ENCODE measurements at places on chromosomes 2 and 18.

DNA sequence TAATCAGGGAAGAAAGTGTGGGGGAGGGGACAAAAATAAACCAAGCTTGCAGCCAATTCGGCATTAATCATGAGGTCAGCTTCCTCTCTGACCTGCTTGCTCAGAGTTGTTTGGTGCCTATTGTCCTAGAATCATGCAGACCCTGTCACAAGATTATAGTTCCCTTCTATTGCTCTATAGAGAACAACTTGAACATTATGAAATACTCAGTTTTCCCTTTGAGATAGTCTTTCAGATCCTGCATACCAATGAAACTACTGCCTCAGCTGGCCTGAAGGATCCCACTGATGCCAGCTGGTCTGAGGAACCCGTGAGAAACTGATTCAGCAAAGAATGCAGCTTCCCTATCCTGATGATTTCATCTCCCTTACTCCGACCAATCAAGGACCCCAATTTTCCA, 955 bp upstream of the BBS5 start:
- DNase-seq, result no peak

- DNase-seq, result no peak
These were observed 93.2 kb upstream of the CAB39 start for GRCh38 chr2:230619491-230619890.

GRCh38 chr2:133957724-133958480, 296.0 kb upstream of the MGAT5 start:
- DNase-seq, result no peak

DNA sequence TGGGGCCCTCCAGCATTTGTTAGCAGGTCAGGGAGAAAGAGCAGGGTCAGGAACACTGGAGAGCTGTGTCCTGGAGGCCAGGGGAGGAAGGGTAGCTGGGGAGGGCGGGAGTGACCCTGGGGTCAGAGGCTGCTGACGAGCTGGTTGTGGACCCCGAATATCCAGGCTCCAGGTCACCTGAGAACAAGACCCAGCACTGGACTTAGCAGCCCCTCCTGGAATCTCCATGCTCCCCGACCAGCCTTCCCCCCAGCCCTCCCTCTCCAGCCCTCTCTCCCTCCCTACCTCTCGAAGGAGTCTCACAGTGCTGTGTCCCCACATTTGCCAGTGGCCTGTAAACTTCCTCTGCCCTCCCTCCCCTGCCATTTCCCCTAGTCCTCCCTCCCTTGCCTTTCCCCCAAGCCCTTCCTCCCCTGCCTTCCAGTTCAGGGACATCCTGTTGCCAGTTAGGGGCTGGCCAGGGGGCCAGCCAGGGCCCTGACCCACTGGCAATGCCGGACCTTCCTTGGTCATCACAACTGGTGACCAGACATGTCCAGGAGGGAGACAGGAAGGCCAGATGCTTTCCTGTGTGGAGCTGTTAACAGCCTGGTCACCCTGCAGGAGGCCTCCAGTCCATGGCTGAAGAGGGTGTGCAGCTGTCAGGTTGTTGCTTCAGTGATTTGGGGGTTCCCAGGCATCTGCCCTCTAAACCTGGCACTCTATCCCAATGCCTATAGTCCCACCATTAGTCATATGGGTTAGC, 50.0 kb upstream of the FAHD2A start:
- DNase-seq, result no peak

- DNase-seq, result no peak
These were observed 54.3 kb downstream of the GULP1 start for GRCh38 chr2:188345831-188346458.

DNA sequence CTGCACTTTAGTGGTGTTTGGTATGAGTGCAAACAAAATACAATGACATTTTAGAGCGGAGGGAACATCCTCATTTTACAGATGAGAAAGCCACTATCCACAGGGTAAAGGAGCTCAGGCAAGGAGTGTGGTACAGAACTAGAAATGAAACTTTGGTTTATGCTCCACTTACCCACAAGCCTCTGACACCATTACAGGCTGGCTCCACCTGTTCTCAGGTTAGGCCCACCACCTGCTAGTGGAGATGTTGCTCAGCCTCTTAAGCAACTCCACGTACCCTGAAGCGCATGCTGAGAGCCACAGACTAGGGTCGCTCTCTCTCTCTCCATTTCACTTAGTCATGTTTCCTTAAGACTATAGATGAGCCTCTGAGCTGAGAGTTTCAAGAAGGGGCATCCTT, 130.0 kb downstream of the MBD2 start:
- DNase-seq, result no peak

DNA sequence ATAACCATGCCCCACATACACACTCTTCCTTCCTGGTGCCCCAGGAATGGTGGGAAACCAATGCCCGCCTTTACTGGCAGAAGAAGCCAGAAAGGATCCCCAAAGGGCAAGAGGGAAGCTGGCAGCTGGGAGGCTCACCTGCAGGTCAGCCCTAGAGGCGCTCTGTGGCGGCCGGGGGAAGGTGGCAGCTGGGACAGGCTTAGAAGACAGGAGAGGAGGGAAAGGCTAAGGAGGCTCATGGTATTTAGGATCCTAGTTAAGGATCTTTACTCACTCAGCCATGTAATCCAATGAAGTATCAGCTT, 23.8 kb downstream of the ADRA2B start:
- no peak for DNase-seq

DNA sequence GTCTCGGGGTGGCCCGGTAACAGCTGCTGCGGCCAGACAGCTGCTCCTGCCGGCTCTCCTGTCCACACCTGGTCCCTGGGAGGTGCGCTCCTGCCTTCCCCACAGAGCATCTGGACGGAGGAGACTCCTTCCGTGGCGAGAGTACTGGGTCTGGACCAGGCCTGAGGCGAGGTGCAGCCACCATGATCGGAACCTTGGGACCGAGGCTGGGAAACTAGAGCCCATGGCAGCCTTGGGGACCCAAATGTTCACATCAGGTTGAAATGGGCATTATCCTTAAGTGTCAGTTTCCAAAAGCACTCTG, 628 bp downstream of the GIGYF2 start:
- no peak for DNase-seq

DNA sequence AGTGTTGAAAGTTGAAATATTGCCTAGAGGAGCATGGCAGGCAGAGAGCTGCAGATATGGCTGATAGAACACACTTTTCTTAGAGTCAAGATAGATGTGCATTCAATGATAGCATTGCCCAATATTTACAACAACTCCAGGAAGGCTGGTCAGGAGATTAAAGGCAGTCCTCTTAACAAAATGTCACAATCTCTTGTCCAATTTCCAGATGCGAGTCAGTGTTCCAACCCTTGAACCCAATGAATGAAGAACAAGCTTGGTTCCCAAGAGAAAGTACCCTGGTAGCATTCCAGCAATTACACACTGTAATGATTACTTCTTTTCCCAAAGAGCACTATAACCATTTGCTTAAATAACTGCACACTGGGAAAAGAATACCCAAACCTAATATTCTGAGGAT, 839.4 kb upstream of the VRK2 start:
- DNase-seq, result no peak

GRCh38 chr18:59068276-59069071, 71.2 kb upstream of the SEC11C start:
- no peak for DNase-seq

DNA sequence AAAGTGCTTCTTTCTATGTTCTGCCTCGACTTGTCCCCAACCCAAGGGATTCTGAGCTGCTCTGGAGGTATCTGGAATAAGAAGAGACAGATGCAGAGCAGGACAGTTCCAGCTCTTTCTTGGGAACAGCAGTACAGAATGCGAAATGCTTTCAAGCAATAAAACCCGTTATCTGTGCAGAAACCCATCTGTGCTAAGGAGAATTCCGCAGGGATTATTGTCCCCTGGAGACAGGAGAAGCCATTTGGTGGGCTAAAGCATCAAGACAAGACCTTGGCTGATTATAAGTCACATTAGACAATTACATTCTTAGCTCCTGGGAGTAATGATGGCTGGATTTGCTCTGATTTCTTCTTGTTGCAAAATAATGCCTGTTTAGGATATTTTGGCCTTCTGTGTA, 185.4 kb upstream of the GLI2 start:
- no peak for DNase-seq

DNA sequence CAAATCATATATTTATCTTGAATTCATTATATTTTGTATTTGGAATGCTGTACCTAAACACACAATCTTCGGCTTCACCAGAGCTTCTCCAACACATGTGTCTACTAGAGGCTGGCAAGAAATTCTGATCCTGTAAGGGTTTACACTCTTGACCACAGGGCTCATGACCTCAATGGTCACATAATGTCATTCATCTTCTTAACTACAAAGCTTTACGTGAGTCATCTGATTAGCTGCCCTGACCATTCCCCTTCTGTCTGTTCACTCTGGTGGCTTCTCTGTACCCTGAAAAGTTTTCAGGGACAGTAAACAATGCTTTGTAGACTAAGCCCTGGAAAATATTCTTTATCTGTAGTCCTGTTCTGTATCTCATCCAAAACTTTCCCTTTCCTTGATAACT, 423.9 kb downstream of the CMPK2 start:
- DNase-seq, result no peak

DNA sequence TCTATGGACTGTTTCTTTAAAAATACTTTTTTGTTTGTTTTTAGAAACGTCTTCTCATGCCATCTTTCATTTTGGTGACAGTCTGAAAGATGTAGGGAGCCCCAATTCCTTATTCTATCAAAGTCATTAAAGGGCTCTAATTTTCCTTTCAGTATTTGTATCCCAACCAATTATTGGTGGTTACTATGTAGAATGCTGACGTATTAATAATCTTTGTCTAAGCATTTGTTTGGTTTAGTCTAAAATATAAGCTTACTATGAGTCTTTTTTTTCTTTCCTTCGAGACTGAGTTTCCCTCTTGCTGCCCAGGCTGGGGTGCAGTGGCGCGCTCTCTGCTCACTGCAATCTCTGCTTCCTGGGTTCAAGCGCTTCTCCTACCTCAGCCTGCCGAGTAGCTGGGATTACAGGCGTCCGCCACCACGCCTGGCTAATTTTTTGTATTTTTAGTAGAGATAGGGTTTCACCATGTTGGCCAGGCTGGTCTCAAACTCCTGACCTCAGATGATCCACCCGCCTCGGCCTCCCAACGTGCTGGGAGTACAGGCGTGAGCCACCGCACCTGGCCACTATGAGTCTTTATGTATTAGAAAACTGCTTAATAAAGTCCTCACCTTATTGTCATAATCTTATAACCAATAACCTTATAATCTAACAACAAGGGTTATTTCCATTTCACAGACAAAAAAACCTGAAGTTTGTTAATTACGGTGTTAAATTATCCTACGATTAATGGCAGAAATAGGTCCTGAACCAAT, 849 bp upstream of the VRK2 start:
- DNase-seq, result no peak

- no peak for DNase-seq
These were observed 90.7 kb downstream of the MEIS1 start for GRCh38 chr2:66525606-66526005.

- no peak for DNase-seq
These were observed 9.0 kb upstream of the TET3 start for GRCh38 chr2:73975731-73976130.

GRCh38 chr2:238404406-238405216, 22.1 kb upstream of the ASB1 start:
- DNase-seq, result no peak

GRCh38 chr2:167890739-167891138, 356.7 kb downstream of the STK39 start:
- no peak for DNase-seq

- DNase-seq, result no peak
These were observed 42.3 kb upstream of the FAM136A start for GRCh38 chr2:70344195-70344594.

GRCh38 chr2:215601526-215601925, 165.7 kb upstream of the FN1 start:
- no peak for DNase-seq

DNA sequence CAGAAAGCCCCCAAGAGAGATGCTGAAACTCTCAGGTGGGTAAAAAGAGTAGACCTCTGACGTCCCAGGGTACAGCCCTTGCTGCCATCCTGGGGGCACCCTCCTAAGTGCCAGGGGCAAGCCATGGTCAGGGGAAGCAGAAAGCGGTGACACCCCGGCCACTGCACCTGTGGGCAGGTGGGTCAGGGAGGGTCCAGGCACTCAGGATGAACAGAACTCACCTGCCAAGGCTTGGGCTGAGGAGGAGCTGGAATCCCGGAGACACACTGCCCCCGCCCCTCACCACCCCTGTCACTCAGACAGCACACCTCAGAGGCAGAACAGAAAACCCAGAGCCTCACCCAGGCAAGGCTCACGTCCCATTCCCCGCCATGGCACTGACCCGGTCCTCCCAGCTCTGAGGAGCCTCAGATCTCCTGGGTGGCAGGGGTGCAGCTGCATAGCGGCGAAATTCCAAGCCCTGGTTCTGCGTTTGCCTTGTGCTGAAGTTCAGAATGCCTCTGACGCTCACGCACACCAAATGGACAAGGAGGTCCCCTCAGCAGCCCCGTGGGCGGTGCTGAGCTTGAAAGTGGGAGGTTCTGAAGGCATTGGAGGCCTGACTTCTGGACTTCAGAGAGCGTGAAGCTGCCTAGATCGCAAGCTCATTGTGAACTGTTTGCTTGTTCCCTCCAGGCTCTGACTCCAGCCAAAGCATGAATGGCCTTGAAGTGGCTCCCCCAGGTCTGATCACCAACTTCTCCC, 4.3 kb downstream of the GPR17 start:
- DNase-seq, result no peak

DNA sequence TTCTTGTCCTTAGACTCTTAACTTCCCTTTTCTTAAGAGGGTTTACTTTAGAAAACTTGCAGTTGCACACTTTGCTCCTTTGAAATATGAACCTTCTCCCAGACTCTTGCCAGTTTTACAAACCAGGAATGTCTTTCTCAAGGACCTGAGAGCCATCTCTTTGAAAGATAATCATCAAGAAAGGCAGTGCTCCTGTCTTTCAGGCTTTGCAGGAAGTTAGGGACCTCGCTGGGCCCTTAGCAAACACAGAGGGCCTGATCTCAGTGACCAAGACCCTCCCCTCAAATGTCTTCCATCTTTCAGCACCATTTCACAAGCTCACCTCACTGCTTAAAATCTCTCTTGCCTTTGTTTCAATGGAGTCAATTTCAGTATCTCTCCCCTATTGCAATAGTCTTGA, 32.0 kb upstream of the NYAP2 start:
- no peak for DNase-seq

GRCh38 chr2:177445200-177445599, 52.6 kb downstream of the AGPS start:
- DNase-seq, result no peak

GRCh38 chr2:98608962-98609604, 694 bp downstream of the UNC50 start:
- DNase-seq, result no peak

GRCh38 chr2:112791019-112791418, 6.7 kb upstream of the IL1A start:
- no peak for DNase-seq

GRCh38 chr2:191638802-191639172, 39.1 kb upstream of the NABP1 start:
- no peak for DNase-seq

DNA sequence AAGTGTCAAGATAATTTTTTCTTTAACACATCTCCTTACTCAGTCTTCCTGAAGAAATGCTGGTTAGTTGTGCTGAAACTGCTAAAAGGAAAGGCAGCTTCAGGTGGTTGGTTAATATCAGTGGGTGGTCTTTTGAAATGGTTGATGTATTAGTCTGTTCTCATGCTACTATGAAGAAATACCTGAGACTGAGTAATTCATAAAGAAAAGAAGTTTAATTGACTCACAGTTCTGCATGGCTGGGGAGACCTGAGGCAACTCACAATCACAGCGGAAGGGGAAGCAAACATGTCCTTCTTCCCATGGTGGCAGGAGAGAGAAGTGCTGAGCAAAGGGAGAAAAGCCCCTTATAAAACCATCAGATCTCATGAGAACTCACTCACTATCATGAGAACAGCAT, 125.9 kb upstream of the CYRIA start:
- DNase-seq, result no peak

- no peak for DNase-seq
These were observed 192.0 kb downstream of the SH3BP4 start for GRCh38 chr2:235143789-235144188.

GRCh38 chr18:22998344-22998743, 65.2 kb downstream of the RBBP8 start:
- no peak for DNase-seq

Data from GM10248 (cell line).